Activated effector memory CD4-positive, alpha-beta T cell treated with Interleukin-2 at 50 U/mL for 16 hours (primary cell): ENCODE measurements at places on chromosomes 5 and 9.

GRCh38 chr9:136056546-136057235, 38.4 kb downstream of the NACC2 start:
- DNase-seq = no peak

- DNase-seq = no peak
Measured at GRCh38 chr9:126667190-126668055, 53.7 kb downstream of the LMX1B start.

- DNase-seq = no peak
Measured at GRCh38 chr5:33379757-33380156, 61.0 kb upstream of the TARS1 start.

- no peak for DNase-seq
Measured at GRCh38 chr9:124017051-124017928, 5.7 kb downstream of the LHX2 start.

DNA sequence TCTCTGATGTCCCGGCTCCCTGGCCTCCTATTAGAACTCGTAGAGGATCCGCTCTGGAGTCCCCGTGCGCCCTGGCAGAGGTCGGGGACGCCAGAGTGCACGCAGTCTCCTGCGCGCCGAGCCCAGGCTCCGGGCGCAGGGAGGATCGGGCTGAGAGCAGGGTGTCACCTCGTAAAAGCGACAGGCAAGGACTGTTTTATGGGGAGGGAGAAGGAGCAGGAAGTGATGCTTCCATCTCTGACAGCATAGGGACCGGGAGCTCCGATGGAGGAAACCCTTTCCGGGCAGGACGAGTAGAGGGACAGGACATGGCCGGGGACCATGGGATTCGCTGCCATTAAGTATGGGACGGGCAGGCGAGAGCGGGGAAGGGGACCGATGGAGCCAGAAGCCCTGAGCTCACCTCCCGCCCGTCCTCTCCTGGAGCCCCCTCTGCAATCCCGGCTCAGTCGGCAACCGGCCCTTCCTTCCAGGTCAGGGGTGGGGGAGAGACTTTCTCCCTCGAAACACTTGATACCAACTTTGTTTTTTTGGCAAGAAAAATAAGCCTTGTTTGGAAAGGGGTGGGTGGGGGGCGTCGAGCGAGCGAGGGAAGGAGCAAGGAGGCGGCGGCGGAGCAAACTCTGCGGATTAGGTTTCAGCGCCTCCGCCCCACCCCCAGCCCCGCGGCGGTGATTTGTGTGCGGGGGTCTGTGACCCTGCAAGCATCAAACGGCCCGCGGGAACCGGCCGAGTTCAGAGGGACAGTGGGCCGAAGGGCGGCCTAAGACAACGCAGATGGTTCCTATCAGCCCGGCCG, 12.6 kb downstream of the LMX1B start:
- DNase-seq = no peak

- no peak for DNase-seq
Measured at GRCh38 chr5:88888848-88889188, 5.8 kb upstream of the MEF2C start.
